ENCODE measurements at places on chromosomes 6 and 20.
A peak's percentile ranks its signal among the peaks of the same experiment; 100 is the strongest.

DNA sequence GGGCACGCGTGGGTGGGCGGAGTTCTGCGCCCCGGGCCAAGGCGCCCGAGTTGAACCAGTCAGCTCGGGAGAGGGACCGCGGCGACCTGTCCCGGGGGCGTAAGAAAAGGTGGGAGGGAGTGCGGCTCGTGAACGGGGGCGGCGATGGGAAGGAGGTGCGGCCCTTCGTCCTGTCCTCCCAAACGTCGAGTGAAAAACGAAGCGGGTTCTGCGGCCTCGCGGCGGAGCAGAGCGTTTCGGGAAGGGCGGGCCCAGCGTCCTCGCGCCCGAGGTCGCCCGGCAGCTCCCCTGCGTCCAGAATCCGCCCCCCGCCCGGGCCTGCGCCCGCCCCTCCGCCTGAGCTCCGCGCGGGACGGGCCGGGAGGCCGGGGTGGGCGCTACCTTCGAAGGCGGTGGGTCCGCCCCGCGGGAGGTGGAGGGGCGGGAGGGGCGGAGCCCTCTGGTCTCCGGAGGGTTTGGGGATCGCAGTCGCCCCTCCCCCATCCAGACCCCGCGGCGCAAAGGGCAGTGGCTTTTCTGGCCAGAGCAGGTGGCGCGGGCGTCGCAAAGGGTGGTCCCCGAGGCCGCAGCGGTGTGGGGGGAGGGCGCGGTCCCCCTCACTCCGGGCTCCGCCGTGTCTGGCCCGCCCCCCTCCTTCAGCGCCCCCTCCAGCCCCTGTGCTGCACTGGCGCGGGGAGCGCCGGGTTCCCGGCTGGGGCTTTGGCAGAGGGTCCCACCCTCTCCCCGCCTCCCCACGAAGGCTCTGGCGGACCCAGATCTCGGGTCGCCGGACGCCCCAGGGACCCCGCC is 838 bp downstream of the STMN3 start:
- DNase-seq, result peak; percentile 80

DNA sequence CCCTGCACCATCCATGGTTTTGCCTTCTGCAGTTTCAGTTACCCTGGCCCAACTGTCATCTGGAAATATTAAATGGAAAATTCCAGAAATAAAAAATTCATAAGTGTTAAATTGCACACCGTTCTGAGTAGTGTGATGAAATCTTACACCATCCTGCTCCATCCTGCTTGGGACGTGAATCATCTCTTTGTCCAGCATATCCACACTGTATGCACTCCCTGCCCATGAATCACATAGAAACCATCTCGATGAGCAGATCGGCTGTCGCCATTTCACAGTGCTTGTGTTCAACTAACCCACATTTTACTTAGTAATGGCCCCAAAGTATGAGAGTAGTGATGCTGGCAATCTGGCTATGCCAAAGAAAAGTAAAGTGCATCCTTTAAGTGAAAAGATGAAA is 105.9 kb upstream of the ID4 start:
- no peak for DNase-seq

- no peak for DNase-seq
These were observed 88.0 kb upstream of the ELOVL5 start for GRCh38 chr6:53436526-53437303.

DNA sequence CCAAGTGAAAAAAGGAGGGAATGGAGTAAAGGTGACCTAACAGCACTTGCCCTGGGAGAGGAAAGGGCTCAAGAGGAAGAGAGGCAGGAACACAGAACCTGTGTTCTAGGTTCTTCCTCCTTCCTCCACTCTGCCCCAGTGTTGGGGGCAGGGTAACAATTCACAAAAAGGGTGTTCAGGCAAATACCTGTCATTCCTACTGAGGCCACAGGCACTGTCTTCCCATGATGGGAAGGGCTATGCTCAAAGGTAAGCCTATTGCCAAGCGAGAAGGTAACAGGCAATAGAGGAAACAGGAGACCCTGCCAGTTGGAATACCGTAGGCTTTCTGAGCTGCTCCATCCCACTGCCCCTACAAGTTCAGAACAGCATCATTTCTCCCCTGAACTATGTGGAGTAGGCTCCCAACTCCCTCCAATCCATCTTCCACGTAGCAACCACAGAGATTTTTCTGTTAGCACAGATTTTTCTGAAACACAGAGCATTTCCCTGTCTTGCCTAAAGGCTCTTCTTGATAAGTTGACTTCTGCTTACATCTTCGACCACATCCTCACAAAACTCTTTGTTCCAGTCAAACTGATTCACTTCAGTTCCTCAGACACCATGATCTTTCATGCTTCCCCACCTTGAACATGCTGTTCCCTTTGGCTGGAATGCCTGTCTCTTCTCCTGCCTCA is 2.7 kb downstream of the AGPAT1 start:
- DNase-seq, result no peak

DNA sequence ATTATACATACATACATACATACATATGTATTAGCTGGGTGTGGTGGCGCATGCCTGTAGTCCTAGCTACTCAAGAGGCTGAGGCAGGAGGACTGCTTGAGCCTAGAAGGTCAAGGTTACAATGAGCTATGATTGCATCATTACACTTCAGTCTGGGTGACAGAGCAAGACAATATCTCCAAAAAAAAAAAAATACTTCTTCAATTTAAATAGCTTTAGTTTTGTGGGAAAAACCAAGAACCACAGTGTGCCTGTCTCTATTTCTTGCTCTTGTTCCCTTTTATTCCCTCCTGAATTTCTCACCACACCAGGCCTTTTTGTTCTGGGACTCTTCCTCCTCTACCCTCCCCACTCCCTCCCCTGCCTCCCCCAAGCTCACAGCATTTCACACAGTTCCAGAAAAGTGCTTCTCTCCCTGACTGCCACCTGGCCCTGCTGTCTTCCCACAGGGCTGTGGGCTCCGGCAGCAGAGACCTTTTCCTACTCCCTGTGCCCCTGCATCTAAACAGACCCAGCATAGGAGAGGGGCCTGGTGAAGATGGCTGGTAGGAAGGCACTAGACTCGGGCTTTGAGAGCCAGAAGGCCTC is 1.3 kb downstream of the C20orf203 start:
- DNase-seq, result no peak

DNA sequence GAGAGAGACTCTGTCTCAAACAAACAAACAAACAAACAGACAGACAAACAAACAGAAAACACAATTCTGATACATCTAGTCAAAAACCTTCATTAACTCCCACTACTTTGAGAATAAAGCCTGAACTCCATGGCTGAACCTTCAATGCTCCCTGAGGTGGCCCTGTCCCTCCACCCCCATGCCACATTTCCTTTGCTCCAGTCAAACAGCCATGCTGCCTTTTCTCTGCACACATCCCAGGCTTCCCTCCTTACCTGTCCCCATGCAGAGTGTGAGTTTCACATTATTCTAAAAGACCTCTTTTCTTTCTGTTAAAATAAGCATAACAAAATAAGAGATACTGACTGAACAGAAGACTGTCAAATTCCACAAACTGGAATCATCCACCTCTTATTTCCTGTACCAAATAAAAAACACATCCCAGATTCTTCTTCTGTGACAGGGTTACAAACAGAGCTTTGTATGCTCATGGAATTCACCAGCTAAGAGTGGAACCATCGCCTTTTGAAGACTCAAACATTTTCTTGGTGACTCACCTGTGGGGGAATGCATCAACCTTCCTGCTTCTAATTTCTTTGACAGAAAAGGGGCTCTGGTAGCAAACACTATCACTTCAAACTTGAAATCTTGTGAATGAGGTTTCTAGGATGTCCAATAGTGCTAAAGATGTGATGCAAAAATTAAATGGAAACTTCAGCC is 71.0 kb upstream of the SLC22A16 start:
- no peak for DNase-seq

GRCh38 chr20:1184638-1185315 is at the start of gene TMEM74B:
Gene TMEM74B, minus strand, starts transcription at chr20:1184981. Its CDS starts 1,180 bp downstream, at chr20:1183801.
- DNase-seq, result peak; percentile 44

GRCh38 chr20:52129611-52130010 is 62.0 kb downstream of the ZFP64 start:
- no peak for DNase-seq

GRCh38 chr20:43029176-43029575 is 160.5 kb downstream of the PTPRT start:
- DNase-seq, result no peak

- DNase-seq, result peak; percentile 34
These were observed 3.2 kb upstream of the ANKRD60 start for GRCh38 chr20:58231683-58232082.

DNA sequence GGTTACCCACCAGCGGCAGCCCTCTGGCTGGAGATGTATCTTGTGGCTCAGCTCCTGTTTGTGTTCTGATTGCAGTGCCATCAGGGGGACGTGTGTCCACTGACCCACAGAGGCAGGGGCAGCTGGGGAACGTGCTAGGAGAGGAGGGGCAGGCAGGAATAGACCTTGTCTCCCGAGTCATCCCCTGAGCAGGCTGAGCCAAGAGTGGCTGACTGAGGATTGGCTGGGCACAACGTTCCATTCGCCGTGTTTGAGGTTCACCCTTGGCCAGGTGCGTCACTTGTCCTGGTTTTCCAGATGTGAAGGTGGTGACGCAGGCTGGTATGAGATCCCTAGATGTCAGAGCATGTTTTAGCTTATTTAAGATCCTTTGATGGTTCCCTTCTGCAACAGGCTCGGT is 57.7 kb downstream of the ADNP start:
- no peak for DNase-seq

DNA sequence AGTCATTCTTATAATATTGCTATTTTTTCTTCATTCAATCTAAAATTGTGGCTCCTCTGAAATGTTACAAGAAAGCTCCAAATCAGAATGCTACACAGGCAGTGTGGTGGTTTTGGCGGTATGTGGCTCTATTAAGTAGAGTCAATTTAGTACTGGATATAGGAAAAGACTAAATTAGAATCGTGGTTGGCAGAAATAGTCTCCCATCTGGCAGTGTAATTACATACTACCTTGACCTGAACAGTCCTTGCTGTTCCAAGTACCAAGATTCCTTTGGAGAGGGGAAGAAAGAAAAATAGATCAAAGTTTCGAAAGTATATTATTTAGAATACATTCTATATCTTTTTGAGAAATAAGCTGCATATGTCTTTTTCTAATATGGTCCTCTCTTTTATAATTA is 78.2 kb downstream of the C6orf118 start:
- no peak for DNase-seq

DNA sequence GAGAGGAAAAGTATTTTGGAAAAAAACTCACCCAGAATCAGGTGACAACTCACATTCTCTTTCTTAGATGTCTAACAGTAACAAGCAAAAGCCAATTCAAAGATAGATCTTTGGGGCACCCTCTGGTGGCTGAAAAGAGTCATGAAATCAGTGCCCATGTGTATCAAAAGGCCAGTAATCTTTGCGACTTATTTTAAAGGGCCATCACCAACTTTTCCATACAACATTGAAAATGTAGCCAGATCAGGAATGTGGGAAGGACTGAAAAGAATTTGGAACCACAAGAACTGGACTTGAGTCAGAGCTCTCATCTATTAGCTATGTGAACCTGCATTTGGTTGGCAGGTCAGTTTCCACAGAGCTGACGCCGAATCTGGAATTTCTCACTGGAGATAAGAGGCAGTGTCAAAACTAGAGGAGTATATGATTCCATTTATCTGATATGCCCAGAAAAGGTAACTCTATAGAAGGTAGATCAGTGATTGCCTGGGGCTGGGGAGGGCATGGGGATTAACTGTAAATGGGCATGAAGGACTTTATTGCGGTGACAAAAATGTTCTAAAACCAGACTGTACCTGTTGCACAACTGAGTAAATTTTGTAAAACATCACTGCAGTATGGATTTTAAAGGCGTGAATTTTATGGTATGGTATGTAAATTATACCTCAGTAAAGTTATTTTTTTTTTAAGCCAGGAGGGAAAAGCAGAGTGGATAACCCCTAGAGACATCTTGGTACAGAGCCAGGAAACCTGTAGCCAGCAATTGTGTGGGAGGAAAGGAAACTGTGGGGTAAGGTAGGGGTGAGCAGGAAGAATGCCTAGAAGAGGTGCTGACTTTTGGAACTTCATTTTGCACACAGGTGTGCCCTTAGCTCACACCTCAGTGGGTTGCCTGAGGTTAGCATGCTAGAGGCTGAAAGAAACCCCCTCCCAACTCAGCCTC is 117.1 kb upstream of the ASF1A start:
- peak; percentile 54 for DNase-seq

DNA sequence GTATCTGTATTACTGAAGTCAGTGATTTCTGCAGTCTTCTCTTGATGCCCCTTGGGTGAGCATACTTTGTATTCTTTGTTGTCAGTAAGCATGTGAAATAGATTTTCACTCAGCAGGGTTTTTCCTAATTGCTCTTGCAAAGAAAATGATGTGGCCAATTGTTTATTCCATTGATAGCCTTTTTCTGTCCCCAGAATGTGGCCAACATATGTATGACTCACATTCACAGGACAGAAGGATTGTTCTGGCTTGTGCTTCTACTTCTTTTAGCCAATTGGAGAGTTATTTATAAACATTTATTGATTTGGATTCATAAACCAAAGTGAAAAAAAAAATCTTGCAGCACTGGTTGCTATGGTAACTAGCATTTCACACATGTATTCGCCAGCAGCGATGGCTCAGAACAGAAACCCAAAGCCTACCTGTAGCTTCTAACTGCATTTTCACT is 54.4 kb upstream of the RBM24 start:
- no peak for DNase-seq

DNA sequence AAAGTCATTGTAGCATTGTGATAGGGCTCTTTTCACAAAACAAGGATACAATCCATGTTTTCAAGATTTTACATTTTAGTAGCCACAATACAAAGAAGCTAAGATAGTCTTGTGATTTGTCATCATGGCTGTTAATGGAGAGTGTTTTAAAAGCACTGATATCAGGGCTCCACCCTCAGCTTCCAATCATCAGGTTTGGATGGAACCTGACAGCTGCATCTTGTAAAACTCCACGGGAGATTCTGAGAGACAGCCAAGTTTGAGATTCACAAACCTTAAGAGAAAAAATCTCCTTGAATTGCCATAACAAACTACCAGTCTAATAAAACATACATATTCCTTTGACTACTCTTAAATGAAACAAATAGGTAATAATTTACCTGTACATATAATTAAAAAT is 280.2 kb downstream of the ESR1 start:
- no peak for DNase-seq

DNA sequence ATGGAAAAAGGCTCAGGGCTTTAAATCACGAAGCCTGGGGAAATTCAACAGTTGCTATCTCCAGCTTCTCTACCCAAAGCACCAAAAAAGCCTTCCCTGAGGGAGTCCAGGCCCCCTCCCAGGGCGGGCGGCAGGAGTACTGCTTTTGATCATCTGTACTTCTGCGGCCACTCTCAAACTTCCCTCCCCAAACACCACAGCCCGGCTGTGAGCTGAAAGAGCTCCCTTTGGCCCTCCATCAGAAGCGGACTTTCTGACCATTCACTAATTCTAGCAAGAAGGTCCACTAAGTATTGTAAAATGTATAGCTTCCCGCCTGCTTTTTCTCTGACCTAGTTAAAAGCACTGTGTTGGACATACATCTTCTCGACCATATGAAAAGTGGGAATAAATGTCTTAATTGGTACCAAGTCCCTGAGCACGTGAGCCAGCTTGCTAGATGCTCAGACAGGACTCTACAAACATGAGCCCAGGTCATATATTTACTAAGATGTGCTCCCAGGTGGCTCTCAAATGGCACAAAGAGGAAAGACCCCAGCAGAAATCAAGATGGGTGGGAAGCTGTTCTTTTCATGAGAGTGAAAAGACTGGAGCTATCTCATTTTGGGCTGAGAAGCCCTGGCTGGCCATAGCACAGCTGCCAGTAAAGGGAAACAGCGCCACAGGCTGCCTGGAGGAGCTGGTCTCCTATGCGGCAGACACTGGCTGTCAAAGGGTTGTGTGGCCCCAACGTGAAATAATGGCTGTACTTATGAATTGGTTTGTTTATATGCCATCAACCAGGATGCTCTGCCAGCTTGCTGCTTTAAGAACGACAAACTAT is 58.6 kb downstream of the GFOD1 start:
- DNase-seq, result no peak

Data from NCI-H146 (cell line).